HT1080 (cell line): ENCODE measurements at places on chromosomes 2 and 18. TPM values are rescaled to one million over a fixed set of nuclear protein-coding genes. Genes with fewer than 3 reads are reported as not detected.

Gene KATNAL2
- total RNA-seq = not detected in 2 replicates

Gene MAP3K19
- total RNA-seq = not detected in 2 replicates

- DNase-seq = peak; percentile 87
Measured at GRCh38 chr2:160719116-160719515, 225.5 kb upstream of the RBMS1 start.

DNA sequence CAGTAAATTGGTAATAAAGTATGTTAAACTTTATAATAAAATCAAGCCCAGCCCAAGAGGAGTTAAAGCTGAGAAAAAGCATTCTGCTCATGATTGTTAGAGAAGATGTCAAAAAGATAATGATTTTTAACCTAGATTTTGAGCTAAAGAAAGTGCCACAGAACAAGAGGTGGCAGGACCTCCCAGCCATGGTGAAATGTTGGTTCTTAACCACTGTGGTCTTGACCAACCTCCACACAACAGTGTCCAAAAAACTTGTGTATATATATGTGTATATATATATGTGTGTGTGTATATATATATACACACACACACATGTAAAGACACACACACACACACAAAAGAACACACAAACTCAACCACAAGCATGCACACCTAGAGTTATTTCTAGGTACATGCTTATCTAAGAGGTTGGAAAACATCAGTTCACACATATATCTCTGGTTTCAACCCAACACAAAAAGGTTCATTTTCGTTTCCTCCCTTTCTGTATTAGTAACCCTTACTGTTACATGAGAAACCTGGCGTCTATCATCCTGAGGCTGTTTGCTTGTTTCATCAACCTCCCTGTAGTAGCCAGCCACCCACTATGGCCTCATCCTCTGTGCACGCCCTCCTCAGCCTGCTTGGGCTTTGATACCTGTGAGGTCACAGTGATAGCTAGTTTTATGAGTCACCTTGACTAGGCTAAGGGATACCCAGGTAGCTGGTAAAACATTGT is 631.8 kb upstream of the ID2 start:
- DNase-seq = no peak

Gene IL1RN
- 0.10 TPM in 1 of 2 replicates, not detected in the other for total RNA-seq

DNA sequence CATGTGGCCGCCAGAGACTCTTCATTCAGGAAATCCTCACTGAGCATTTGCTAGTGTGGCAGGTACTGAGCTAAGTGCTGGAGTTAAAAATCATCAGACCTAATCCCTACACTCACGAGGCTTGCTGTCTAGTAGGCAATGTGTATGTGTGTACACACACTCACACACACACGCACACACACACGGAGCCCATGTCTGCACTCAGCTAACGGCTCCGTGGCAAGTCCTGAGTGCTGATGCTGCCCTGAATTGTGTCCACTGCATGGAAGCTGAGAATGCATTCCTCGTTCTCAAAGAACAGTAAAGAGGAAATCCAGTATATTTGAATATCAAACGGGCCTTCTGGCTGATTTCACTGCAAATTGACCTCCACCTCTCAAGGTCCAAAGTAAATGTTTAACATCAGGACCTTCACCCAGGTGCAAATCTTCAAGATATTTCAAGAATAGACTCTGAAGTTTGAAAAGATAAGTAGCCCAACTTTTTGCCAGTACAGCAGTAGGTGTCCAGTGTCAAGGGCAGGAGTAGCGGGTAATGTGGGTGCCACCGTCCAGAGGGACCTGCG is 136.1 kb upstream of the TTC39C start:
- no peak for DNase-seq

- peak; percentile 57 for DNase-seq
Measured at GRCh38 chr2:54936766-54937165, 113.5 kb downstream of the RTN4 start.

Gene CD8A
- total RNA-seq = not detected in 2 replicates

DNA sequence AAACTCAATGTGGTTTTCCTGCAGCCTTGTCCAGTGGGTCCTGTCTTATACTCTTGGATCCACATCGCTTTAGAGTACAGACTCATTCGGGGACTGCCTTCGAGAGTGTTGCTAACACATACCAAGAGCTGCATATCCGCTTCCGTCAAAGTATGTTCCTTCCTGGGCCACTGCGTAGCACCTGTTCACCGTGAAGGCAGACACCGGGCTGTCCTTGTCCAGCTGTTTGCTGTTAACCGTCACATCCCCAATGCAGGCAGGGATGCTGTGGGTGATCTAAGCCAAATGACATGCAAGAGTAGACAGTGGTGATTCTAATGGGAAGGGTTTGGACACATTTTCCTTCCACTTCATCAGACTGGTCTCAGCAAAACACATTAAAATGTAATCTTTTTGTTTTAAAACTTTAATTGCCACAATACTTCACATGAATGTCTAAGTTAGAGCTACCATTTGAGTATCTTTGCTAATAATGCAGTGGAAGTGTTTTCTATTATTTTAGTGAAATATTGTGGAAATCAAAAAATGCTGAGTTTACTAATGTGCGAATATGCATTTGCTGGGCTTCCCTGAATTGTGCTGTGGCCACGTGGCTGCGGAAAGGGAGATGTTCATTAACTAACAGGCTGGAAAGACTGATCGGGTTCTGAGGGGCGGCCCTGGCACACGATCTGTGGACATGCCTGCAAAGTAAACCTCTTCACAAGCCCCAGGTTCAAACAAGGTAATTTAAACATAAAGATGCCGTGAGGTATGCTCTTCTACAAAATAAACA is 169.1 kb downstream of the LAMA1 start:
- DNase-seq = no peak

DNA sequence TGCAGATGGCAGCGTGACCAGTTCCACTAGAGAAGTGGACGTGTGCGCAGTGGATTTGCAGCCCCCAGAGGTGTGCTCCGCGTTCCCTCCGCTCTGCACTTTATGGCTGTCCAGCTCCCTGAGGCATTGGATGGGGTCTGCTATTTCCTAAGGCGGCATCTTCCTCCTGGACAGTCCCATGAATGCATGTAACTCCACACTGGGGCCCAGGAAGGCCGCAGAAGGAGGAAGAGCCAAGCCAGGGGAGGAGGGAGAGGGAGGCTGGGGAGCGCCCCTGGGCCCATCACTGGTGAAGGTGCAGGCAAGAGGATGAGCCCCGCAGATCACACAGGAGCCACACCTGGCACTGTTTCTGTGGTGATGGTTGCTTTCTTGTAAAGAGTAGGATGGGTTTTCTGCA is 99.1 kb downstream of the PTGR3 start:
- no peak for DNase-seq

GRCh38 chr2:120641366-120641771 is 94.3 kb upstream of the GLI2 start:
- DNase-seq = no peak

DNA sequence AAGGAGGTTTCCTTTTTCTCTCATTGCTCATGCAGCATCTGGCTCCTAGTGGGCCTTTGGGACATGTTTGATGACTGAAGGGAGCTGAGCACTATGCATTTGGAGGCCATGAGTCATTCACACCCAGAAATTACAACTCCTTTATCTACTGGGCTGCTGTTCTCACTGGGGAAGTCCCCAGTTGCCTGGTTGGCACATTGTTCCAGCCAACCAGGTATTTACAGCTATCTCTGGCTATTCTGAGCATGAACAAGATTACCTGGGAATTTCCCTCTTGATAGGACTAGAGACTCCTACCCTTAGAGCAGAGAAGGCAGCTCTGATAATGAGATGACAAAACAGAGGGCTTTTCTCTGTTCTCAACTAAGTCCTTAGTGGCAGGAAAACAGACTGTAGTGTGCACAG is 206.5 kb downstream of the SETBP1 start:
- DNase-seq = peak; percentile 71

DNA sequence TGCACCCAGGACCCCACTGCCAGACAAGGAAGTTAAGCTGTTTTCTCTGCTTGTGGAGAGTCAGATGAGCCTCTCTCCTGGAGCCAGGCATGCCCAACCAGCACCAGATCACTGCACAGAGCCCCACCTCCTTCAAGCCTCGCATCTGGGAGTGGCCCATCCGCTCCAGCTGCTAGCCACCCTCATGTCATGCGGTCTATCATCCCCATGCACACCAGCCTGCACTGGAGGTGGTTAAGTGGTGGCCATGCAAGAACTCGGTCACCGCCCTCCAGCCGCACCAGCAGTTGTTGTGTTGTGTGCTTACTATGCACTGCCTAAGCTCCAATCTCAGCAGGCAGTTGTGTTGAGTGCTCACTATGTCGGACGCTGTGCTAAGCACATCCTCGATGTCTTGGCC is 177.9 kb upstream of the SLC14A2 start:
- DNase-seq = no peak

GRCh38 chr18:12066910-12067511 is 26.6 kb upstream of the ANKRD62 start:
- DNase-seq = no peak

Gene REG3A
- total RNA-seq = not detected in 2 replicates

Gene GCG
- total RNA-seq = 0.16 TPM in 1 of 2 replicates, not detected in the other
